Activated CD4-positive, alpha-beta memory T cell treated with anti-CD3 and anti-CD28 coated beads for 36 hours (primary cell): ENCODE measurements at places on chromosomes 2 and 18.

GRCh38 chr18:32271672-32272208, 81.9 kb downstream of the MEP1B start:
- DNase-seq = peak; percentile 27

DNA sequence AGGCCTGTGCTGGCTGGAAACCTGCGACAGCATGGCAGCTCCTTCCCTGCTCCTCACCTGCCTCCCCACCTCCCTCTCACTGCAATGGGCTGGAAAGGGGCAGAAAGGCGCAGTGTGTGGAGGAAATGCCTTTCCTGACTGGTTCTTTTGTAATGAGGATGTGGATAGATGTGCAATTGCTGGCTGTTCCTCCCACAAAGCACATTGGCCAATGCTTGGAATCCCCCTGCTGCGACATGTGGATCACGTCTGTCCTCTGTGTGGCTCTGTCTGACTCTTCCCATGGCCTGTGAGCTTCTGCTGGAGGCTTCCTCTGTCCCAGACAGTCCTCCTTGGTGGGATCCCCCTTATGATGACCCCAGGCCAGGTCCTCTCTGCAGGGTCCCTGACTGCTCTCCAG, 172.5 kb downstream of the NCK2 start:
- no peak for DNase-seq

GRCh38 chr2:113842919-113843736, 46.8 kb upstream of the ACTR3 start:
- DNase-seq = no peak

DNA sequence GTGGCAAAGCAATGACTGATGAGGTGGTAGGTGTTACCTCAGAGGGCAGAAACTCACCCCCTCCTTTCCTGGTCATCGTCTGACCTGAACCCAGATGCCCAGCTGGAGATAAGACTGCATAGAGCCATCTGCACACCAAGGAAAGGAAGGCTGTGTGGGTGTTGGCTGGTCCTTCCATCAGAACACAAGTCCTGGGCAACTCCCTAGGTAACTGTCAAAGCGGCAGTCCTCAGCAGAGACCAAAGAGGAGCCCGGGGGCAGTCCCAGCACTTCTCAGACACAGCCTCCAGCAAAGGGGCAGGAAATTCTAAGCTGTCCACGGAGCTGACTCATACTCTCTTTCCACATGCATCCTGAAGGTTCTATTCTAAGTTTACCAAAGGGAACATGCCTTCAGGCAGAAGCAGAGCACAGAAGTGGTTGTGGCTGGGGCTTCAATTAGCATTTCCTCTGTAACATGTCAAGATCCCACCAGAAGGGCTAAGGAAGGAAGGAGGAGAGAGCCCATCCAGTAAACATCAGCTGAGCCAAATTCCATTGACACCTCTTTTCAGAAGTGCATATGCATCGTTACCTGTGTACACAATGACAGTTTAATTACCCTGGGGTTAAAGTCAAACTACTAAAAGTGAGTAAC, 54.7 kb downstream of the SPRED2 start:
- DNase-seq = peak; percentile 51

DNA sequence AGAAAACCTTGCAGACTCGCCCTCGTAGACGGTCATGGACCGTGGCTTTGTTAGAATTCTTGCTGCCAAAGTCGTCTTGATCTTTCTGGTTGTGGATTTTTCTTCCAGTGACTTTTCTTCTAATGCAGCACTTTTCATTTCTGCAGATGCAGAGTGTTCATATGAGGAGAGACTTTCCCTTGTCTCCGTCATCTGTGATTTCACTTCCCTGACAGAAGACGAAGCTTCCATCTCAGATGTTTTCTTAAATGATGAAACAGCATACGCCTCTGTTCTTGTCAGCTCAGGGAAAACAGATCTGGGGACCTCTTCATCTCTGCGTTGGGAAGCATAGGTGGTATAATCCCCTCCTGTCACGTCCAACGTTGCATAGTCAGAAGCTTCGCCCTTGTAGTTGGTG, 50.9 kb downstream of the PLEKHA3 start:
- DNase-seq = no peak

DNA sequence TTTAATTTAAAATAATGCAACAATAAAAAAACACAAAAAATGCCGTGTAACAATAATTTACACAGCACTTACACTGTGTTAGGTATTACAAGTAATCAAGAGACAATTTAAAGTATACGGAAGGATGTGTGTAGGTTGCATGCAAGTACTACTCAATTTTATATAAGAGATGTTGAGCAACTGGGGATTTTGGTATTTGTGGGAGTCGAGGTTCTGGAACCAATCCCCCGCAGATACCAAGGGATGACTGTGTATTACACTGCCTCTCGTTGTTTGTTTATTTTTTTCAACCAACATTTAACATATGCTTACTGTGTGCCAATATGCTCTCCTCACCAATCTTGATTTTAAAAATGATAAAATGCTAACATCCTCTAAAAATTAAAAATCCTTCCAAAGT, 24.8 kb downstream of the MAP3K2 start:
- DNase-seq = no peak

- no peak for DNase-seq
Observed at GRCh38 chr2:212294816-212295215, 243.8 kb downstream of the ERBB4 start.

GRCh38 chr2:19465978-19466377, 107.6 kb upstream of the OSR1 start:
- DNase-seq = no peak

DNA sequence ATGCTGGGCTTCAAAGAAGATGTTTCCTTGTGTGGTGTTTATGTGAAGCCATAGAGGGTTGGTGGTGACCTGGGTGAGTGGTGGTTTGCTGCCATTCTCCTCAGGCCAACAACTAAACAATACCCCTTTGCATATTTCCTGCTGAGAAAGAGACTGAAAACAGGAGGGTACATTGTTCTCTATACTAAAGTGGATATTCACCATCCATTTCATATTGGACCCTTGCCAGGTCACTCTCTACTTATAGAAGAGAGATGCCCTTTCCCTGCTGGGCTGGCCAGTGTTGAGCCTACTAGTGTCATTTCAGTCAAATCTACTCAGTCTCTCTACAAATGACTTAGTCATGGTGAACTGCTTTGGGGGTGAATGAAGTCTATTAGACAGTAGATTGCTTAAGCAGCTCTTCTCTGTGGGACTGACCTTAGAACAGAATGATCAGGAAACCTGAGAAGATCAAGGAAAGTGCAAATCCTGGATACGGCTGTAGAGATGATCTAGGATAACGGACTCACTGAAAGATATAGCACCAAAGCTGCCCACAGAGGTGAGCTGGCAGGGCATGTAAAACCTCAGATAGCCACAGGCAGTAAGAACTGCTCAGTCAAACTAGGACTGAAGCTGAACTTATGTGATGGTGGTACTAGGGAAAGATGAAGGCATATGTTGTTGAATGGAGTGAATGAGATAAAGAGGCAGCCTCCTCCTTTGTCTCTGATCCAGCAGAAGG, 154.9 kb downstream of the MYO3B start:
- DNase-seq = no peak
